ENCODE measurements at places on chromosomes 6 and 20. TPM values are rescaled to one million over a fixed set of nuclear protein-coding genes. Genes with fewer than 3 reads are reported as not detected.

The NRN1 gene
- 40.8 TPM for total RNA-seq

The FILIP1 gene
- 13.6 TPM for total RNA-seq

The PROKR2 gene
- not detected for total RNA-seq

The VTA1 gene
- total RNA-seq, result 21.3 TPM

DNA sequence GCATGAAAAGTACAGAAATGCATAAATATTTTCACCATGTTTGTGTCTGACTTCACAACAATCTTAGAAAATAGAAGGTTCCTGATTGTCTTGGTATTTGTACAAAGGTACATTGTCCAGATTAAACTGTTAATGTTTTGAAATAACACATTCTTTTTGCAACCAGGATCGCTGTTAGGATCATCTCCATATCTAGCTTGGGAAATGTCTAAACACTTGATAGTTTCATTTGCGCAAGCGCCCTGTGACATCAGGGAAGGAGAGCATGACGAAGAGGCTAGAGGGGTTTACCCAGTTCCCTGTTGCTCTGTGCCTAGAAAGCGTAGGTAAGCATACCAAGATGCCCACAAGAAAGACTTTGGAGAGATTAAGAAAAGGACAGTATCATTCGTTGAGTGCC lies 19.4 kb downstream of the ALDH8A1 start:
- DNase-seq, result no peak

DNA sequence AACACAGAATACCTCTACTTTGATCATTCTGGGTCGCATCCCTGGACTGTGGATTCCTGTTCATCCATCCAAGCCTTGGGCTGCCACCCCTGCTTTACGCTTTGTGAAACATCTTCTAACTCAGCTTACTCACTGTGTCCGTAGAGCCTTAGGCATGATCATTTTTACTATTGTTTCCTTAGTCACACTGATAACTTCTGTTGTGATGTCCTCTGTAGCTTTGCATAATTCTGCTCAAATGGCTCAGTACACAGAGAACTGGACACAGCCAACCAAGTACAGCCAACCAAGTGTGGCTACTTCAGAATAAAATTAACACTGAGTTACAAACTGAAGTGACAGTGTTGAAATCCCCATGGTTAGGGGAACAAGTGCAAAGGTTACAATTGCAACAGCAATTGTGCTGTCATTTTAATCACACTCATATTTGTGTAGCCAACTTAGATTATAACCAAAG lies 8.6 kb upstream of the FKBP1A start:
- no peak for DNase-seq

- DNase-seq, result no peak
Observed at GRCh38 chr6:112287577-112288225, 33.3 kb upstream of the LAMA4 start.

- no peak for DNase-seq
Observed at GRCh38 chr6:30683183-30683979, 3.1 kb downstream of the PPP1R18 start.

- no peak for DNase-seq
Observed at GRCh38 chr20:22929661-22930060, 105.5 kb upstream of the SSTR4 start.

DNA sequence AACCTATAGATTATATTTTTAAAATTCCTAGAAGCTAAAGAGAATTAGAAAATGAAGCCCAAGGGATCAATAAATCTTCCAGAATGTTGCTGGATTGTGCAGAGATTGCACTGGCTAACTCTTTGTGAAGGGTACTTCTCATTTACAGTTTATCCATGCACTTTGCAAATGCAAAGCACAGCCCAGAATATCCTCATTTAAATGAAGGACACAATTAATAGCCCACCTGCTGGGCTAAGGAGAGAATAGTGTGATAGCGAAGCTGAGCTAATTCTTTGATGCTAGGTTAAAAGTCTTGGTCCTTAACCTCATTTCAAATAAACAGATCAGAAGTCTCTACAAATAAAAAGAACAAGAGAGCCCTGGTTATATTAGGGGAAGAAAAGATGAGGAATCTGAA lies 72.5 kb downstream of the SMPDL3A start:
- DNase-seq, result no peak

- DNase-seq, result no peak
Observed at GRCh38 chr6:37987559-37987958, 168.0 kb downstream of the ZFAND3 start.

Measured in ascending aorta (tissue), 2 donors.